ENCODE measurements at places on chromosomes 2 and 18. TPM values are rescaled to one million over a fixed set of nuclear protein-coding genes. Genes with fewer than 3 reads are reported as not detected.

The SERPINB12 gene
- not detected for total RNA-seq

The PDE11A gene
- total RNA-seq, result 2.8 TPM

The SLC4A5 gene
- total RNA-seq, result 4.7 TPM

The IL1B gene
- 33.2 TPM for total RNA-seq

The PLB1 gene
- total RNA-seq, result 7.2 TPM

The OBSL1 gene
- 57.8 TPM for total RNA-seq

DNA sequence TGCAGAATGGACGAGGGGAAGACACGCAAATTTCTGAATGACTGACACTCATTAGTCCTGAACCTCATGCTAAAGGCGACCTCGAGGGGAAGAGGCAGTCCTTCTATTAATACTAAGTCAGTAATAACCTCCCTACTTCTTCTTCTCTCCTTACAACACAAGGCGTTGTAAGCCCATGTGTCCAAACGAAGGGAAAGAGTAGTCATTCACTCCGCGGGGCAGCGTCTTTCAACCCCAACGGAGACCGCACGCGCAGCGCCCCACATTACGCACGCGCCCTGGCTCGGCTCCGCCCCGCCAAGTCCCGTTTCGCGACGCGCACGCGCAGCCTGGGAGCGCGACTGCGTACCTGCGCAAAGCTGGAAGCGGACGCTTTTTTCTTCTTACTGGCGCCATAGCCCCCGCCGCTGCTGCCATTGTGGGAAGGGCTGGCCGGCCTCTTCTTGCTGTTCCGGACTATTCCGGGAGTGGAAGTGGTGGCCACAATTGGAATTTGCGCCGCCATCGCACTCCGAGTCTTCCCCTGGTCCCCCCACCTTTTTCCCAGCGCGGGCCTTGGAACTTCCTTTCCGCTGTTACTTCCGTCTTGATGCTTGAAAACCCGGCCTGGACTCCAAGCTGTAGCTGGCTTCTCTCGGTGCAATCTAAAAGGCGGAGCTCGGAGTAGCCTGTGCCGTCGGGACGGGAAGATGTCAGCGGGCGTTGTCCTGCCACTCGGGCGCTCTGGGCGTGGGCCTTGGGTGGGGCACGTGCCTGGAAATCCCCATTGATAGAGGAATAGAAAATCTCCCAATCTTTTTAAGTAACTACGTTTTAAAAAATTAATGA lies at the start of gene INO80C:
INO80C (minus strand) TSS at position 591 of the 828 bp plus-strand sequence; CDS start at position 505, 86 bp downstream.
- DNase-seq, result peak; percentile 92

DNA sequence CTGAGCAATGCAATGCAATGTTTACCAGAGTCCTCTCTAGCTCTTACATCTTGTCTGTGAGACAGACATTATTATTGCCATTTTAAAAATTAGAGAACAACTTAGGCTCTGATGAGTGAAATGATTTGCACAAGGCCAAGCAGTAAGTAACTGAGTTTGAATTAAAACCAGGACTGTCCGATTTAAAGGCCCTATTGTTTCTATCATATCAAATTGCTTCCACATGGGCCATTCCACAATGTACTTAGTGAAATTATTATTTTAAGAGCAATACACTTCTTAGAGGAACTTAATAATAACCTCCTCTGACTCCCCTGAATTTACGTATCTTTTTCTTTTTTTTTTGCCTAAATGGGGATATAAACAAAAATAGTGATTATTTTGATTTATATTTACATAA lies 64.6 kb downstream of the PLCL1 start:
- no peak for DNase-seq

GRCh38 chr2:240810199-240810598 lies 9.8 kb downstream of the KIF1A start:
- DNase-seq, result no peak

GRCh38 chr2:190342611-190343010 lies 778 bp upstream of the INPP1 start:
- DNase-seq, result no peak

DNA sequence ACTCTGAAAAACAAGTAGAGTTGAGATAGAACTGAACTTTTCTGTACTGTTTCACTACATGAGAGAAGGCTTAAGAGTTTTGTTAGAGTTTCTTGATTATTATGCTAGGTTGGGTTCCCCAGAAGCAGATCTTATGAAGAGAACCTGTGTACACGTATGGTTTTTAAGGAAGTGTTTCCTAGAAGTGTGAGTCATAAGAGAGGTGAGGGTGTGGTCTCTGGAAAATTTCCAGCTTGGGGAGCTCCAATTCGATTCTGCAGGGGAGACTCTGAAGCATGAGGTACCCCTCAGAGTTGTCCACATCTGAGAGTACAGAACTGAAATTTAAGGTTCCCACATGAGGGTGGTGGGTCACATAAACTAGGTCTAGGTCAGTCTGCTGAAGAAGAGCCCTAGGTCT lies 83.3 kb upstream of the MAP2 start:
- DNase-seq, result no peak

DNA sequence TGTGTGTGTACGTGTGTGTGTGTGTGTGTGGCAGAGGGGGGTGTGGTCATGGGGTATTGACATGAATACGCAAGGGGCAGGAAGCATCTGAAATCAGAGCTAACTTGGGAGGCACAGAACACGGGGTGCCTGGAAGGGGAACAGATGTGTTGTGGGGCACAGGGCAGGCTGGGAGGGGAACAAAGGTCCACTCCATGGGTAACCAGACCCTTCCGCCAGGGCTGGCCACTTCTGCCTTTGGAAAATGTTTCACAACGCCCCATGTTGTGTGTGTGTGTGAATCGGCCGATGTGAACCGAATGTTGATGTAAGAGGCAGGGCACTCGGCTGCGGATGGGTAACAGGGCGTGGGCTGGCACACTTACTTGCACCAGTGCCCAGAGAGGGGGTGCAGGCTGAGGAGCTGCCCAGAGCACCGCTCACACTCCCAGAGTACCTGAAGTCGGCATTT lies at the start of gene SLC11A1:
SLC11A1 (plus strand) TSS at position 358 of the 451 bp plus-strand sequence. CDS start 96 bp downstream, outside the sequence.
- peak; percentile 50 for DNase-seq

DNA sequence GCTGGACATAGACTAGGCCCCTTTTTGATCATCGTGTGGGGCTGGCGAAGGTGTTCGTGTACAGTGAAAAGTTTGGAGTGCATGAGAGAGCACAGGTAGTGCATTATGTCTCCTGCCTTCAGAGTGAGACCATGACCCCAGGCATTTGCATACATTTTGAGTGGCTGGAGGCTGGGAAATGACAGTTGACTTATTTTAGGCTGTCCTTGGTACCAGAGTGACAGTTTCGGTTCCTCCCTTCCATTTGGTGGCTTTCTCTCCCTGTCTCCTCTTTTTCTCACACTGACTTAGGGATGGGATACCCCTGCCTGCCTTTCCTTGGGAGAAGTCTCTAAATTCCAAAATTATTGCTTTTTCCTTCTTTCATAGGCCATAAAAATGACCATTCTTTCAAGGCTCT lies 20.1 kb downstream of the SERPINB12 start:
- no peak for DNase-seq

- no peak for DNase-seq
Observed at GRCh38 chr2:170436077-170436943, 258.4 kb downstream of the MYO3B start.

GRCh38 chr2:58109481-58109880 lies 62.9 kb downstream of the VRK2 start:
- no peak for DNase-seq

DNA sequence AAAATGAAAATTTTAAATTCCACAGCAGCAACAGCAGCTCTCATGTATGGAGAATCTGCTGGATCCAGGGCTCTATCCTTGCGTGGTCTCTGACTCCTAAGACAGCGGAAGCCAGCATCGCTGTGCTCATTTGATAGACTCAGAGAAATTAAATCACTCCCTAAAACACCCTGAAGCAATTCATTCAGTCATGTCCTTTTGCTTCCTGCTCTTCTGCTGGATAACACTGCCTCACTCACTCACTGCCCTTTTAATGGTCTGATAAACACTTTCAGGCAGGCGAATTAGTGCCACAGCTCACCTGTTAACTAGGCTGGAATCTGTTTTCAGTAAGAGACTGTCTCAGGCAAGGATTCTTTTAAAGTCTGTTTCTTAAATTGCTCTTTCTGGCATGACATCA lies 10.0 kb downstream of the WIPF1 start:
- no peak for DNase-seq

- DNase-seq, result no peak
Observed at GRCh38 chr2:172147944-172148650, 45.4 kb upstream of the DLX2 start.

GRCh38 chr2:35864141-35864540 lies 491.4 kb upstream of the CRIM1 start:
- DNase-seq, result no peak

GRCh38 chr2:54904836-54905235 lies 145.4 kb downstream of the RTN4 start:
- peak; percentile 36 for DNase-seq

DNA sequence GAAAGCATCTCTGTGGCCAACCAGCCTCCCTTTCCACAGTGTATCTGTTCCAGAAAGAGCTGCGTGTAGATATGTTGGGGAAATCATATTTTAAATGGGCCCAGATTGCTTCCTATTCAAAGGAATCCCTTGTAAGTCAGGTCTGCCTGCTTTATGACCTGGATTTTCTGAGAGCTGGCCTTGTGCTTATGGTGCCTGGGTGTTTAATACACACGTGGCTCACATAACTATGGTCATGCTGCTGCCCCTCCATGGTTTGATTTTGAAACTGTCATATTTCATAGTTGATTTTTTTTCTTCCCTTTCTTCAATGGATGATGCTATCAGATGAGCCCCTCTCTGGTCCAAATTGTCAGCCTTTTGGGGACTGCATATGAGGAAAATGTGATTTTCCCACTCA lies 111.5 kb upstream of the CNGA3 start:
- no peak for DNase-seq

DNA sequence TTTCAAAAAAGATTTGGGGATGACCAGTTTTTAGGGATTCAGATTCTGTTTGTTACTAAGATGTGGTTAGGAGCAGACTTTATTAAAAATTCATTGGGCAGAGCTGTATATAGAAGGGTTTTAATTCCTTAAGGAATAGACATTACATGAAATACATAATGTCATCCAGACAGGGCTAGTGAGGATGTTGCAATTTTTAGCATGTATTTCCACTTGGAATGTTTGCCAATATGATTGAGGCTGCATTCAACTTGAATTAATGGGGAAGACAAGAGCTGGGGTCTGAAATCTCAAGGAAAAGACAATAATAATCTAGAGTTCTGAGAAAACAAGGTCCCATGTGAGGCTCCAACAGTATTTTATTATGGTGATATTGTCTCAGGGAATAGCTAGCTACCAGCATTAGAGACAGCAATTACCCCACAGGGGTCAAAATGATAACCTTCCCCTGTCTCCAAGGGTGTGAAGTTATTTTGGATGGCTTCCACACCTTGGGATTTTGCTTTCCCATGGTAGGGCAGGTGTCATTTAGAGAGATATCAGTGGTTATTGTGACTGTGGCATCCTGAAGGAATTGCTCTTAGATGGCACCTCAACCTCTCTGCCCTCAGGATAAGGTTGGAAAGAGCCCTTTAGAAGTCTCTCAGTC lies 60.2 kb downstream of the VSNL1 start:
- no peak for DNase-seq

DNA sequence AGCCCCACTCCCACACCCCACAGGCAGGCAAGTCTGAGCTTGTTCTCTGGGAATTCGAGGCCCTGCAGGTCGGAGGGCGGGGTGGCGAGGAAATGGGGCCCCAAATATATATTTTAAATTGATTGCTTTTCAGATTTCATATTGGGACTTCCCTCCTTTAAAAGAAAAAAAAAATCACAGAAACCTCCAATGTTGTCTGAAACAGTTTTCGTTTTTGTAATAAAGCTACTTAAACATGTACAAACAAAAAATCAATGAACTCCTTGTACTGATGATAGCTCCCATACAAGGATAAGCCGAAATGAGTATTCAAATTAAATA lies 21.5 kb downstream of the THNSL2 start:
- DNase-seq, result no peak

GRCh38 chr2:64931246-64932115 lies 57.7 kb upstream of the SLC1A4 start:
- DNase-seq, result no peak

Data from mucosa of gallbladder (tissue), 1 donor.